ENCODE measurements at places on chromosomes 6 and 20.
A peak's percentile ranks its signal among the peaks of the same experiment; 100 is the strongest.

GRCh38 chr20:17655286-17655651 is 26.8 kb downstream of the RRBP1 start:
- H3K27ac ChIP-seq = peak overlapping the region; percentile 48
- peaks cover 12% of the 10 kb centered on the region for H3K4me1 ChIP-seq
- no peak for DNase-seq
- H3K36me3 ChIP-seq = peaks cover 25% of the 10 kb centered on the region
- no peaks in the 10 kb centered on the region for H3K27me3 ChIP-seq

DNA sequence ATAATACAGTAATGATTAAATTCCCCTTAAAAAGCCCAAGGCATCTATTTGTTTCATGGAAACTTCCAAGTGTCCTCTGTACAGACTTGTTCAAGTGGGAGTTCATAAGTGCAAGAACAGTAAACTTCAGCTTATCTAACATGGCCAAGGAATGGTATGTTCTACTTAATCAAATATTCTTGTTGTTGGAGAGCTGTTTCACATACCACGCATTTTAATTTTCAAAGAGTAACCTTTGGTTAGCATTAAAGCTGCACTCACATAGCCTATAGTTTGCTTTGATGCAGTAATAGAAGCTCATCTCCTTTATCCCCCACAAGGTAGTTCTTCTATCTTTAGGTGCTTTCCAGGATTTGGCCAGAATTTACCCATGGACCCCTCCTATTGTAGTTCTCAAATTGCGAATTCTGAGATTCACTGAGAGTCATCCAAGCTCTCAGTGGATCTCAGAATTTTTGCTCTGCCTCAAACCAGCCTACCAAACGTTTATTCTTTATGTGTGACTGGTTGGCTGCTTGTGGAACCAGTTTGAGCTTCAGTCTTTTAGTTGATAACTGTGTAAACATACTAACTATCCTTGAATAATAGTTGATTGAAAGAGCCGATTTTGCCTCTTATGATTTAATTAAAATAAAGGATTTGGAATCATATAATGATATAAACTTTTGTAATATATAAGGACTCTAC is 668.0 kb upstream of the FLRT3 start:
- H3K4me1 ChIP-seq = peaks cover 13% of the 10 kb centered on the region
- H3K27me3 ChIP-seq = no peaks in the 10 kb centered on the region
- no peaks in the 10 kb centered on the region for H3K36me3 ChIP-seq
- H3K27ac ChIP-seq = no peak overlapping the region

GRCh38 chr6:168968801-168969200 is 284.8 kb downstream of the THBS2 start:
- H3K4me3 ChIP-seq = no peak overlapping the region
- DNase-seq = no peak
- no peak overlapping the region for H3K27ac ChIP-seq
- H3K4me1 ChIP-seq = no peaks in the 10 kb centered on the region

DNA sequence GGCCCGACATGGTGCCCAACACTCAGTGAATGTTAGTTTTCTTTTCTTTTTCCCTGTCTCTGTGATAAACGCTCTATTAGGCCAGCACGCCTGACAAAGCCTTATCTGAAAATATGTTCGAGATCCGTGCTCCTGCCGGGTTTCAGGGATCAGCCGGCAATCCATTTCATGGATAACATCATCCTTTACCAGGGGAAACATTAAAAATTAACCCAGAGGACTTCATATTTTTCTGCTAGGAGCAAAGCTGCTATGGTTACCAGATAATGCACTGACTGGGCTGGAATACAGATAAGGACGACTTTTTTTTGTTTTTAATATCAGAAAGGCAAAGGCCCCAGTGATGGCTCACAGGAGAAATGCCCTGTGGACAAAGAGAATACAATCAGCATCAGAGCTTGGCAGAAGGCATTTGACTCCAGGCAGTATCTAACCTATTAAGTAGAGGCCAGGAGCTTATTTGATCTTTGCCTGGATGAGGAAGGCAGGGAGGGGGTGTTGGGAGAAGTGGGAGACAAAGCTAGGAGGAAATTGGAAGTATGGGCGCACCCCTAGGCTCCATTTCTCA is 482.0 kb upstream of the CHD6 start:
- H3K4me3 ChIP-seq = no peak overlapping the region
- H3K36me3 ChIP-seq = no peaks in the 10 kb centered on the region
- DNase-seq = no peak
- peaks cover 12% of the 10 kb centered on the region for H3K27me3 ChIP-seq
- no peak overlapping the region for H3K27ac ChIP-seq

GRCh38 chr6:106783640-106784566 is 154.5 kb downstream of the QRSL1 start:
- no peak for DNase-seq
- no peak overlapping the region for H3K4me3 ChIP-seq
- no peaks in the 10 kb centered on the region for H3K4me1 ChIP-seq
- H3K27me3 ChIP-seq = no peaks in the 10 kb centered on the region
- H3K27ac ChIP-seq = no peak overlapping the region

GRCh38 chr6:1062786-1063545 is 248.9 kb upstream of the FOXQ1 start:
- H3K27me3 ChIP-seq = peaks cover 6% of the 10 kb centered on the region
- no peak for DNase-seq
- H3K36me3 ChIP-seq = no peaks in the 10 kb centered on the region
- H3K4me3 ChIP-seq = no peak overlapping the region

- peak overlapping the region; percentile 54 for H3K27ac ChIP-seq
- H3K27me3 ChIP-seq = peaks cover 5% of the 10 kb centered on the region
- H3K36me3 ChIP-seq = peaks cover 7% of the 10 kb centered on the region
- H3K4me1 ChIP-seq = peaks cover 46% of the 10 kb centered on the region
These were observed 638 bp downstream of the BLCAP start for GRCh38 chr20:37526839-37527637.

GRCh38 chr20:34310481-34311117 is 7.4 kb upstream of the AHCY start:
- no peak for DNase-seq
- H3K4me1 ChIP-seq = peaks cover 24% of the 10 kb centered on the region
- H3K27me3 ChIP-seq = peaks cover 24% of the 10 kb centered on the region
- peak overlapping the region; percentile 28 for H3K4me3 ChIP-seq
- no peaks in the 10 kb centered on the region for H3K36me3 ChIP-seq

DNA sequence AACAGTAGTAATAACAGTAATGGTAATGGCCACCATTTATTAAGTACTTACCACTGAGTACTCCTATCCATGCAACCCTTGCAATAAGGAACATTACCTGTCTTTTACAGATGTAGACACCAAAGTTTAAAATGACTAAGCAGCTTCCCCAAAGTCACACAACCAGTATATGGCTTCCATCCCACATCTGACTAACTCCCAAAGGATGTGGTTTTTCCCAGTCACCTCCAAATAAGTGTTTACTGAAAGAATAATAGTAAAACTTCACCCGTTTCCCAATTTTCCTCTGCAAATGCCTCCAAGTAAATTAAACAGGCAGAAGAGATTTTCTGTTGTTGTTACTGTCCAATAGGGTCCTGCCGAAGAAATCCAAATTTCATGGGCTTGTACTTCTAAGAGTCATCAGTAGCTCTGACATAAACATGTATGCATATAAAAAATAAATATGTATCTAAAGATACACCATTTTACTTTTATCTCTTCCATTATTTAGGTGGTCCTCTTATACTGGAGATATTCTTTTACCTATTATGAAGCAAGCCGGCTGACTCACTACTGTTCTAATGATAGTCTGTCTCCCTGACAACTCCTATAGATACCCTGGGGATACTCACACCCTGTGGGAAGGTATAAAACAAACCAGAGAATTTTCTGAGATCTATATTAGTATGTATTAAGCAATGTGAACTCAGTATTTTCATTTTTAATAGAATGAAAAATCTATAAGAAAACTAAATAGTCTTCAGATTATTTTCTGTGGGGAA is 77.9 kb upstream of the ID4 start:
- no peak overlapping the region for H3K4me3 ChIP-seq
- no peaks in the 10 kb centered on the region for H3K27me3 ChIP-seq

- no peaks in the 10 kb centered on the region for H3K4me1 ChIP-seq
- no peaks in the 10 kb centered on the region for H3K27me3 ChIP-seq
- peaks cover 3% of the 10 kb centered on the region for H3K36me3 ChIP-seq
These were observed 360.9 kb downstream of the BCKDHB start for GRCh38 chr6:80467408-80467807.

GRCh38 chr20:57619051-57619831 is 985 bp downstream of the ZBP1 start:
- H3K27me3 ChIP-seq = peaks cover 18% of the 10 kb centered on the region
- no peak overlapping the region for H3K4me3 ChIP-seq
- DNase-seq = no peak
- no peaks in the 10 kb centered on the region for H3K36me3 ChIP-seq

GRCh38 chr6:142015011-142015410 is 117.7 kb upstream of the GJE1 start:
- no peak overlapping the region for H3K27ac ChIP-seq
- no peak overlapping the region for H3K4me3 ChIP-seq
- H3K27me3 ChIP-seq = no peaks in the 10 kb centered on the region
- DNase-seq = no peak
- H3K36me3 ChIP-seq = no peaks in the 10 kb centered on the region

- DNase-seq = peak; percentile 4
- H3K27ac ChIP-seq = peak overlapping the region; percentile 24
- H3K4me1 ChIP-seq = peaks cover 10% of the 10 kb centered on the region
- H3K4me3 ChIP-seq = peak overlapping the region; percentile 93
These were observed 81.9 kb upstream of the CCDC28A start for GRCh38 chr6:138691595-138692057.

- H3K36me3 ChIP-seq = no peaks in the 10 kb centered on the region
- H3K27me3 ChIP-seq = no peaks in the 10 kb centered on the region
- H3K4me1 ChIP-seq = peaks cover 28% of the 10 kb centered on the region
- no peak for DNase-seq
- H3K27ac ChIP-seq = no peak overlapping the region
- no peak overlapping the region for H3K4me3 ChIP-seq
These were observed 133.0 kb downstream of the LCA5 start for GRCh38 chr6:79404261-79404660.

DNA sequence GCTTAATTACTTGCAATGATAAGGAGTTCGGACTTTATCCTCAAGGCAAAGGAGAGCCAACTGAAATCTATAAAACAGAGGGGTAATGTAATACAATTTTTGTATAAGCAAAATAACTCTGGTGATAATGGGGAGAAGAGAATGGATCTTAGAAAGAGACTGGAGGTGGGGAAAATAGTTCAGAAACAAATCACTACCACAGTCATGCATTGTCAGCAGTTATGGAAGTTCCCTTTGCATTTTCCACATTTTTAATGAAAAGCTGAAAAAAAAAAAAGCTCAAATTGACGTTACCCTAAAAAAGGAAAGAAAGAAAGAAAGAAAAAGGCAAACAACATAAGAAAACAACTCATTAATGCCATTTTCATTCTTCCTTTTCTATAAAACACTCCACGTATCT is 337.6 kb upstream of the HSF2 start:
- DNase-seq = no peak
- no peak overlapping the region for H3K4me3 ChIP-seq
- H3K27ac ChIP-seq = no peak overlapping the region

- no peak for DNase-seq
- H3K4me1 ChIP-seq = no peaks in the 10 kb centered on the region
- H3K36me3 ChIP-seq = peaks cover 18% of the 10 kb centered on the region
- no peak overlapping the region for H3K27ac ChIP-seq
These were observed 16.1 kb downstream of the TP53INP2 start for GRCh38 chr20:34720266-34720665.

DNA sequence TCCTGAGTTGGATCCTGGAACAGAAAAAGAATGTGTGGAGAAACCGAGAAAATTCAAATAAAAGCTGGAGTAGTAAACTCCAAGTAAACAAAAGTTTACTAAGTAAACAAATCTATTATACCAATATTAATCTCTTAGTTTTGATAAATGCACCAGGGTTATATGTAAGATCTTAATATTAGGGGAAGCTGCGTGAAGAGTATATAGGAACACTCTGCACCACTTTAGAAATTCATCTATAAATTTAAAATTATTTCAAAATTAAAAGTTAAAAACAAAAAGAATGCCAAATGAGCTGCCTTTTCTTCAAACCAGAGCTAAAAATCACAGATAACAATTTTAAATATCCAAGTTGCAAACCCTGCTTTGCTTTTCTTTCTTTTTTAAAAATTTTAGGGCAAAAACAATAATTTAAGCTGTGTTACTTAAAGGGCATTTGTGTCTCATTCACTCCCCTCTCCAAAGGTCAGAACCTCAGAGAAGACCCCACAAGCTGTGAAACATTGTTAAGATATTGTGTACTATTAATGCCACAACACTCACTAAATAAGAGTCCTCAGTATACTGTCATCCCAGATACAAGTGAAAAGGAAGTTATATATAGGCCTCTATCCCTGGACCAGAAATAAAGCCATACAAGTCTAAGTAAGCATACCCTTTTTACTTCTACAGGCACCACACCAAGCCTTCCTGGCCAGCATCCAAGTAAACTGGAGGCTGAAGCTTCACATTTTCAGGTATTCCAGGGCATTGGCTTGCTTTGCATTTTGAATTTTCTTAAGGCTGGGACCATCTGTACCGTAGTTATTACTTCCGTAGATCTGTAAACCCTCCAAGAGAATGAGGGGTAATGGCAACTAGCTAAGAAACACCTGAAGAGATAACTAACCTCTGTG is 7.0 kb downstream of the DNAAF9 start:
- no peak for DNase-seq
- no peaks in the 10 kb centered on the region for H3K36me3 ChIP-seq
- H3K27me3 ChIP-seq = no peaks in the 10 kb centered on the region
- peaks cover 3% of the 10 kb centered on the region for H3K4me1 ChIP-seq

- no peak for DNase-seq
- H3K27me3 ChIP-seq = no peaks in the 10 kb centered on the region
- no peak overlapping the region for H3K4me3 ChIP-seq
- H3K4me1 ChIP-seq = no peaks in the 10 kb centered on the region
- no peak overlapping the region for H3K27ac ChIP-seq
- no peaks in the 10 kb centered on the region for H3K36me3 ChIP-seq
These were observed 49.5 kb upstream of the PCSK2 start for GRCh38 chr20:17177341-17177740.

- no peak for DNase-seq
- H3K27me3 ChIP-seq = no peaks in the 10 kb centered on the region
- peaks cover 14% of the 10 kb centered on the region for H3K36me3 ChIP-seq
- no peaks in the 10 kb centered on the region for H3K4me1 ChIP-seq
- H3K27ac ChIP-seq = no peak overlapping the region
- no peak overlapping the region for H3K4me3 ChIP-seq
These were observed 23.7 kb downstream of the SERPINB1 start for GRCh38 chr6:2817903-2818443.

DNA sequence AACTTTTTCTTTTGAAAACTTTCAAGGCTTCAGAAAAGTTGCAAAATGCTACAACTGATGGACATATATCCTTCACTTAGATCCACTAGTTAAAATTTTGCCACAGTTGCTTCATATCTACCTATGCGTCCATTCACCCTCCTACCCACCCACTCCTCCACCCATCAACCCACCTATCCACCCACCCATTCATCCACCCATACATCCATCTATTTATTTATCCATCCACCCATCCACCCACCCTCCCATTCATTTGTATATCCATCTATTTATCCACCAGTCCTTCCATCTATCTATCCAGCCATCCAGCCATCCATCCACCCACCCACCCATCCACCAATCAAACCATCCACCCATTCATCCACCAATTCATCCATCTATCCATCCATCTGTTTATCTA is 13.6 kb downstream of the BPIFB4 start:
- H3K27ac ChIP-seq = no peak overlapping the region
- DNase-seq = no peak
- peaks cover 10% of the 10 kb centered on the region for H3K27me3 ChIP-seq
- no peaks in the 10 kb centered on the region for H3K36me3 ChIP-seq
- no peaks in the 10 kb centered on the region for H3K4me1 ChIP-seq

GRCh38 chr6:18171871-18172270 is 16.6 kb downstream of the KDM1B start:
- H3K27ac ChIP-seq = no peak overlapping the region
- H3K4me1 ChIP-seq = no peaks in the 10 kb centered on the region
- no peak overlapping the region for H3K4me3 ChIP-seq
- H3K36me3 ChIP-seq = peaks cover 36% of the 10 kb centered on the region
- H3K27me3 ChIP-seq = no peaks in the 10 kb centered on the region
